ENCODE measurements at places on chromosomes 16 and 17.

- no peak for DNase-seq
Measured at GRCh38 chr17:5783269-5783668, 199.0 kb upstream of the NLRP1 start.

DNA sequence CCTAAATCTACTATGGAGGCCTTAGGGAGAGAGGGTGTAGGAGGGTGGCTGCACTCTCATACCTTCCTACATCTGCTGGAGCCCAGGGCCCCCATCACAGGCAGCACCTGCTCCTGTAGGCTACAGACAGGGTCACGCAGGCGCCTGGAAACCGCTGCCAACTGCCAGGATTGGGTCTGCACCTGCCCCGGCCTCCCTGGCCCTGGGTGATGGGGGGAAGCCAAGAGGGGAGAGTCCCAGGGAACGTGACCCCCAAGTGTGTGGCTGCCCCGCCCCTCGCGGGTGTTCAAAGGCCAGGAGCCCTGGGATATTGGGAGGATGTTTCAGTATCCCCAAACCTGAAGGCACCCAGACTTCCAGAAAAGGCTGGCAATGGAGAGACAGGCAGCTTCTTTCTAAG is 5.6 kb upstream of the TEX19 start:
- DNase-seq, result no peak

GRCh38 chr17:18859256-18859655 is 1.3 kb downstream of the PRPSAP2 start:
- no peak for DNase-seq

DNA sequence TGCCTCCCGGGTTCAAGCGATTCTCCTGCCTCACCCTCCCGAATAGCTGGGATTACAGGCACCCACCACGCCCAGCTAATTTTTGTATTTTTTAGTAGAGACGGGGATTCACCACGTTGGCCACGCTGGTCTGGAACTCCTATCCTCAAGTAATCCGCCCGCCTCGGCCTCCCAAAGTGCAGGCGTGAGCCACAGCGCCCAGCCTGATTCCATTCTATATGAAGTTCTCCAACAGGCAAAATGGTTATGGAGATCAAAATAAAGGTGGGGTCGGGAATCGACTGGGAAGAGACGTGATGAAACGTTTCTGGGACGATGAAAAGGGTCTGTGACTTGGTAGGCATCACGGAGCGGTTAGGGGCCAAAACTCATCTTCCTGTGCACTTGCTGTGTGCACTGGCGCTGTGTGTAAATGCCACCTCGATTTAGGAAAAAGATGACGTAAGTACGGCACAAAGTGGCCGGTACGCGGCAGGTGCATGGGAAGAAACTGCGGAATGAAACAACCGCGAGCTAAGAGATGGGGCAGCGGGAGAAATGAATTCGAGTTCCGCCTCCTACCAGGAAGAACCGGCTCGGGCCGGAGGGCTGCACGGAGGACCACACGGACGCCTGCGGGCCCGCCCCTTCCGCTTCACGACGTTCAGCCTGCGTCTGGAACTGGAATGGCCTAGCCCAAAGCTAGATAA is 1.6 kb downstream of the TP53 start:
- peak; percentile 26 for DNase-seq

GRCh38 chr17:45143767-45144198 is 4.5 kb upstream of the HEXIM1 start:
- no peak for DNase-seq
